ENCODE measurements at places on chromosomes 2 and 18. TPM values are rescaled to one million over a fixed set of nuclear protein-coding genes. Genes with fewer than 3 reads are reported as not detected.
A peak's percentile ranks its signal among the peaks of the same experiment; 100 is the strongest.

STAT4 gene
- polyA plus RNA-seq: 11.5 TPM

NFATC1 gene
- 5.2 TPM for polyA plus RNA-seq

FMNL2 gene
- polyA plus RNA-seq: 97.2 TPM

CFAP65 gene
- 0.37 TPM for polyA plus RNA-seq

SH3BP4 gene
- polyA plus RNA-seq: 37.9 TPM

MC5R gene
- polyA plus RNA-seq: 0.11 TPM

CFAP221 gene
- 19.2 TPM for polyA plus RNA-seq

INPP5D gene
- 6.1 TPM for polyA plus RNA-seq

MFSD6 gene
- 12.5 TPM for polyA plus RNA-seq

RUFY4 gene
- polyA plus RNA-seq: 0.09 TPM

C2orf72 gene
- polyA plus RNA-seq: 2.7 TPM

FHOD3 gene
- polyA plus RNA-seq: 40.1 TPM

CD8A gene
- polyA plus RNA-seq: 0.26 TPM

BBS5 gene
- polyA plus RNA-seq: 9.1 TPM

GRCh38 chr18:75785206-75785605 lies 357.7 kb upstream of the SMIM21 start:
- DNase-seq: no peak

- peak; percentile 53 for DNase-seq
Observed at GRCh38 chr2:65430603-65431420, 1.6 kb downstream of the SPRED2 start.

GRCh38 chr2:144833075-144833637 lies 313.2 kb upstream of the ZEB2 start:
- no peak for DNase-seq

DNA sequence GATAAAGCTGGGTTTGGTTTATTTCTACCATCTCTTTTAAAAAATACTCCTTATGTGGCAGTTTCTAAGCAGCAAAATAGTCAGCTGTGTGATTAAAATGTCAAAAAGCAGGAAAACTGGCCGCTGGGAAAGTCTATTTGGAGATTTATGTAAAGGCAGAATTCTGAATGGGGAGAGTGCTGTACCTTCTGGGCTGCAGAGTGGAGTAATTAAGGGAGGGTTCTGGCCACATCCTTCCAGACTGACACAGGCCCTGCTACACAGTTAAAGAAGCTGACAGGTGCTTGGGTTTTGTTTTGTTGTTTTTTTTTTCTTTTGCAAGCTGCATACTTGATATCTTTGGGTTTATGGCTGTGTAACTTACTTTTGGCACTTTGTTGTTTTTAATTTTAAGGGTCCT lies 157.2 kb downstream of the WDSUB1 start:
- no peak for DNase-seq

GRCh38 chr18:37668971-37669747 lies 103.6 kb upstream of the CELF4 start:
- DNase-seq: no peak

- no peak for DNase-seq
Observed at GRCh38 chr18:51226068-51226467, 28.6 kb upstream of the MEX3C start.

DNA sequence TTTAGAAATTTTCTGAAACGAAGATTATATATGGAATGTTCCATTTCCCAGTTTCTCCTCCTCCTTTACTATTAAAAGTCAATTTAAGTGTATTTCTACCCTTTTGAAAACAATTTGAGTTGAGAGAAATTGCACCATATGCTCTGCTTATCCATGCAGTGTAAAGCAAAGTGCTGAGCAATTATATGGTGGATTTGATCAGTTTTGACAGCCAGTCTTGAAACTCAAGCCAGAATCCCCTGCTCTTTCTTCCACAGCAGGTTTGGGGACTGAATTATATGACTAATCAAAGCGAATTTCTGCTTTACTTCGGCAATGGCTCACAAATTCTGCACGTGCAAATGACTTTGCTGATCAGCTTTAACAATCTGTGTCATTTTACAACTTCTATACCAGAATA lies 1183.6 kb downstream of the LRP1B start:
- DNase-seq: no peak

GRCh38 chr2:239157771-239158170 lies 243.0 kb downstream of the HDAC4 start:
- DNase-seq: no peak

GRCh38 chr2:178277741-178278197 lies 83.5 kb downstream of the OSBPL6 start:
- no peak for DNase-seq

DNA sequence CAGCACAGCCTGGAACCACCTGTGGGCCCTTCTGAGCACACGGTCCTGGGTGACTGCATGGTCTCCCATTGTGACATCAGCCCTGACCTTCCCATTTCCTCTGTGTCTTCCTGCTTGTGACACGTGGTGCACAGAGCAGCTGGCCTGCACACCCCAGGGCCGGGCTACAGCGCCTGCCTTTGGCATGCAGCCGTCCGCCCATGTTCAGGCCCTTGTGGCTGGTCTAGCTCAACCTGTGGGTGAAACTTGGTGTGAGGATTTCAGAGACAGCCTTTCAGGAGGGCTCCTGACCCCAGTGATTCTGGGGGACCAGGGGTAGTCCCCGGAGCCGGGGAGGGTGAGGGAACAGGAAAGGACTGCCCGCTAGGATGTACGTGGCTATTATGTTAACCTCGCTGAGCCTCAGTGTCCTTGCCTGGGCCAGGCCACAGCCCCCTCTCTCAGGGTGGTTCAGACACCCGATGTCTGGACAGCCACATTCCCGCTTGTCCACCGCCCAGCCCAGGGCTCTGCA lies 284.8 kb upstream of the HS6ST1 start:
- DNase-seq: no peak

- no peak for DNase-seq
Observed at GRCh38 chr2:98541906-98542305, 66.4 kb downstream of the COA5 start.

GRCh38 chr2:239167011-239167673 lies 233.7 kb downstream of the HDAC4 start:
- DNase-seq: no peak

- DNase-seq: no peak
Observed at GRCh38 chr2:214881647-214882202, 72.2 kb upstream of the BARD1 start.

DNA sequence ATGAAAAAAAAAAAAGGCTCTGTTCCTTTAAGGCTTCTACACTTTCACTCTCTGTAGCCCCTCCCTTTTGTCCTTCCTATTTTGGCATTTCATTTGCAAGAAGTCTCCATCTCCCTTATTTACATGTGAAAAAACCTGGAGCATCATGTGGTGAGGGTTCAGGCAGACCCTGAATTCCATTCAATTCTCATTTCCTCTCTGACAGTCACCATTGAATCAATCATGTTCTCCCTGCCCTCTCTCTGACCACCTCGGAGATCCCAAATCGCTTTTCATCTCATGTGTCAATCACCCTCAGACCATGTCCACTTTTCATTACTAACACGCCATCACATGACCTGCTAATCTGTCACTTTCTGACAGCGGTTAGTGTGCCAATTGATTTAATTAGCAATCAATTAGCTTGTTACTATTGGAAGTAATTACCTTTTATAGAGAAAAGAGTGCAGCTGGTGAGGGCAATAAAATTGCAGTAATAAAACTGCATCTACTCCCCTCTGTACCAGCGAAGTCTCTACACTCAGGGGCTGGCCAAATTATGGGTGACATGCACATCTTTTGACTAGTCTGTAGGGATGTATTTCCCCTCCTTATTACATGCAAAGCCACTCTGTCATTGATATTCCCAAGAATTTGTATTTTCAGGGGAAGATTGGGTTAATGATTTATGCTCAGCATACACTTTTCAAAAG lies 317.4 kb downstream of the EN1 start:
- no peak for DNase-seq

DNA sequence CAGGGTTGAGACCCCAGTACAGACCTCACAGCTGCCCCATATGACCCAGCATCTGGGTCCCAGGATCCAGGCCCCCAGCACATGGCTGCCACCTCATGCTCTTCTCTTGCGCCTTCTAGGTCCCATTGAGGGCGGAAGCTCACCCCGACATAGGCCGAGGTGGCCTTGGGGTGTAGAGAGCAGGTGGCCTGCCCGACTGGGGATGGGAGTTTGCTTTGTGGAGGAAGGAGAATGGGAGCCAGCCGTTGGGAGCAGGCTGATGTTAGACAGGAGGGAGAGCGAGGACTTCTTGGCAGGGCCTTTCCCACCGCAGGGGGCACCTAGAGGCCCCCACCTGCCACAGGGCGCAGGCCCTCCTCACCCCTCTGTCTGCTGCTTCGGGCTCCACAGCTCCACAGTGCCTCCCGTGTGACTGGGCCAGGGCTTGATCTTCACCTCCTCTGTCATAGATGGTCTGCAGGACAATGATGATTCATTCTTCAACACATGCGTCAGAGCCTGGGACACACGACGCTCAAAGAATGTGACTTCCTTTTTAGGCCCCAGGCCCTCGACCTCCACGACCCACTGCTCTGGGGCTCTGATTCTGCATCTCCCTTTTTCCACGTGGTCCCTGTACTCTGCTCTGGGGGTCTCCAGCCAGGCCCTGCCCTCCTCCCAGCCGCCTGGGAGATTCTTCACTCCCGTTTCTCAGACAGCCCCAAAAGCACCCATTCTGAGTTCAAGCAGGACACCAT lies 86.6 kb upstream of the ODC1 start:
- DNase-seq: no peak

DNA sequence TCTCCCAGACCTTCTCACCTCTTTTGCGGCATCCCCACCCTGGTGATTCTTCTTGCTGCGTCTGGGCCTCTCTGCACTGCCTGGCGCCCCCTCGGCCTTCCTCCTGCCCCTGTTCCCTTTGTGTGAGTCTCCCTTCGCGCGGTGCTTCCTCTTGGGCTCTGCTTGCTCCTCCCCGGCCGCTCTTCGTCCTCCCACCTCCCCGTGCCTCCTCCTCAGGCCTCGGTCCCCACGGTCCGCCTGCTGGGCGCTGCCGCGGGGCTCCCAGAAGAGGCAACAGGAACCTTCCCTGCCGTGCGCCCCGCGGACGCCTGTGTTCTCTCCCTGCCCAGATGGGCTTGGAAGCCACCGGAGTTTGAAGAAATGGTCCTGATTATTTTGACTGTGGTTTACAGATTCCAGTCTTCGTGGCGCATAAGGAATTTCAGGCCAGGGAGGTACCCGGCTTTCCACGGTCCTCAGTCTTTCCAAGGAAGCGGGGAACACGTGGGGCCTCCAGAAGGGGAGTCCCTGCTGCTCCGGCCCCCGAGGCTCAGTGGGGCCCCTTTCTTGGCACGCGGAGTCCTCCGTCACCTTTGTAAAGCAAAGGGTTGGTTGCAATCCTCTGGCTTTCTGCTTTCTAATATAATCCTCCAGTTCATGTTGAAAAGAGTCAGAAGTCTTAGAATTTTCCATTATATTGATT lies 13.1 kb downstream of the RNU2-63P start:
- DNase-seq: no peak

- DNase-seq: no peak
Observed at GRCh38 chr2:74095632-74096031, 52.1 kb downstream of the BOLA3 start.

- no peak for DNase-seq
Observed at GRCh38 chr2:172480301-172481218, 53.2 kb downstream of the ITGA6 start.

DNA sequence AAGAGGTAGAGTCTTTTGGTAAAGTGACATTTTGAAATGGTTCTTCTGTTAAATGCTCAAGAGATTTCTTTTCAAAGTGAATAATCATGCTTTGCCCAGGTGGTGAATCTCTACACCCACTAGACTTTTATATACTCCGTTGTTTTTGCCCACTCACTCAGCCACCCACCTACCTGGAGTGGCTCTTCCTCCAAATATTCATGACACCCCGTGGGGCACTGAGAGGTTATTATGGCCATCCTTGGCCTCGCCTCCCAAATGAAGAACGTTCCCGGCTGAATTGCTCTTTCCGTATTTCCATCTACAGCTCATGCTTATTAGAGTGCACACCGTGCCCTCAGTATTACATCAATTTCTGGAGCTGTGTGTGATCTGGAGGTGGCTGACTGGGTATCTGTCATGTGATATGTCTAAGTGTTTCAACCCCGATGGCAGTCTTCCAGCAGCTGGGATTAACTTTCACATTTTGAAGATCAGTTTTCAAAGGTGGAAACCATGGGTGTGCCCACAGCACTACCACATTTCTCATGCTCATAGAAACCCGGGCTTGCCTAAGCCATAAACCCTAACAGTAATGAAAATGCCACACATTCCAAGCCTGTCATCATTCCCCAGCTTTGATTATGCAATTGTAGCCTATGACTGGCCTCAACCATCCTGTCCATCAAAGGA lies 406.6 kb upstream of the MMADHC start:
- DNase-seq: no peak

DNA sequence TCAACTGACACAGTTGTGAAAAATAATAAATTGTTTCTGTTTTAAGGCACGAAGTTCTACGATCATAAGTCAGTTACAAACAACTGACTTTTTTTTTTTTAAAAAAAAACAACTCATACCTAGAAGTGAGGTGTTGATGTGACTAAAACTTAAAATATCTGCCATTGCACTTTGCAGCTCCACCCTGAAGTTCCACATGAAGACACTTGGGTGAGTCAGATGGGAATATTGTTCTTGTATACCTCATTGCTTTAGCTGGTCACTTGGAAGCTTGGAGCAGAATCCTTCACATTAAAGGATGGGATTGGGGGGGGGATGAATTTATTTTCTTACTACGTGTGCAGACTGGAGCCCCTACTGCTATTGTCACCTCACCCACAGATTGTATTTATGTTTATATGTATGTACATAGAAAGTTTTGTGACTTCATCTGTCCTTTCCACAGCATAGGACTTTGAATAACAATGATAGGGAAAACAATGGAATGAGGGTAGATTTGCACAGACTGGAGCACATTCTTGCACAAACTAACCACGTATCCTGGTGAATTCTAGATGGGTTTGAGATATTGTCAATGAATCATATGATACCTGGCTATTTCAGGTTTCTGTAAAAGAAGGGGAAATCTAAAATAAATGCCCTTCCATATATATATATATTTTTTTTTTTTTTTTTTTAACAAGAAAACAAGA lies 57.9 kb upstream of the ARHGAP15 start:
- DNase-seq: no peak

DNA sequence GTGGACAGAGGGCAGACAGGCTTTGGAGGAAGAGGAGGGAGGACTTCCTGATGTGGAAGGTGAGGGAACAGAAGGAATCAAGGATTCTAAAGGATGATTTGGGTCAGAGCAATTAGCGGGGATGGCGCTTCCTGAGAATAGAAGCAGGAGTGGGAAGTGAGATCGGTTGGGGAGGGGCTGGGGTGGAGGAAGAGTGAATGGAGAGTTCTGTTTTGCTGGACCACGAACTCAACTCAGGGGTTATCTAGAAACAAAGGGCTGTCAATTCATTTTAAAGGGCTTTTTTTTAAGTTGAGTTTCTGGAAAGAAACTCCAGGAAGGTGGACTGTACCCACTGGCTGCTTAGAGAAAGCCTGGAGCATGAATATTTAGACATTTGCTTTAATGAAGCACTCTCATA lies 54.9 kb downstream of the BCL2L11 start:
- no peak for DNase-seq

DNA sequence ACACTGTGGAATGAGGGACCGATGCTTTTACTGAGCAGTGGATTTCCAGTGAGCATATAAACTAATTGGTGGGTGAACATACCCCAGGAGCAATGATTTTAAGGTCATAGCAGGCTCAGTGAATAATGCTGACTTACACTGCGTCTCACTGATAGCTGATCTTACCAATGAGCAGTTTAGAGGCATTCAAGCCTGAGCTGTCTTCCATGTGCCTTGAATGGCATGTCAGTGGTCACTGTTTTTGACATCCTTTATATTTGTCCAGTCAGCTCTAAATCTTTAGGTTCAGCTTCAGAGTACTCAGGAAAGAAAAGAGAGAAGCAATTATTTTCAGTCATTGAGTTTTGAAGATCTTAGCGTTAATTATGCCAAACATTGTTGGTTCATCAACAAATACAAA lies 88.3 kb downstream of the CAMKMT start:
- DNase-seq: no peak

GRCh38 chr18:39453882-39454281 lies 1888.3 kb upstream of the CELF4 start:
- DNase-seq: no peak
